Epithelial cell of proximal tubule (primary cell): ENCODE measurements at places on chromosomes 1 and 21. TPM values are rescaled to one million over a fixed set of nuclear protein-coding genes. Genes with fewer than 3 reads are reported as not detected.

The HES3 gene
- total RNA-seq = not detected in 2 replicates

The FHAD1 gene
- 0.35 and 0.43 TPM in 2 replicates for total RNA-seq

The C8B gene
- not detected in 2 replicates for total RNA-seq

The TBX15 gene
- total RNA-seq = 0.07 TPM in 1 of 2 replicates, not detected in the other

The CREB3L4 gene
- 10.7 and 15.3 TPM in 2 replicates for total RNA-seq

The SPRR2D gene
- not detected in 2 replicates for total RNA-seq

The POLR3GL gene
- 15.6 and 16.1 TPM in 2 replicates for total RNA-seq

The EVI5 gene
- 5.9 and 9.6 TPM in 2 replicates for total RNA-seq

The TSPAN2 gene
- total RNA-seq = 4.6 and 5.0 TPM in 2 replicates

The TCEA3 gene
- 0.65 and 3.1 TPM in 2 replicates for total RNA-seq

The TCHHL1 gene
- not detected in 2 replicates for total RNA-seq

The PBX1 gene
- total RNA-seq = 3.0 and 4.4 TPM in 2 replicates

The C1QC gene
- not detected in 2 replicates for total RNA-seq

The MTHFR gene
- 4.1 and 6.2 TPM in 2 replicates for total RNA-seq
